Progenitor cell of endocrine pancreas (in vitro differentiated cells): ENCODE measurements at places on chromosomes 12 and 14. TPM values are rescaled to one million over a fixed set of nuclear protein-coding genes. Genes with fewer than 3 reads are reported as not detected.

GPX2 gene
- total RNA-seq: 11.0 and 13.9 TPM in 2 replicates

FAIM2 gene
- total RNA-seq: not detected in 2 replicates

LUM gene
- 0.16 TPM in 1 of 2 replicates, not detected in the other for total RNA-seq

DNA sequence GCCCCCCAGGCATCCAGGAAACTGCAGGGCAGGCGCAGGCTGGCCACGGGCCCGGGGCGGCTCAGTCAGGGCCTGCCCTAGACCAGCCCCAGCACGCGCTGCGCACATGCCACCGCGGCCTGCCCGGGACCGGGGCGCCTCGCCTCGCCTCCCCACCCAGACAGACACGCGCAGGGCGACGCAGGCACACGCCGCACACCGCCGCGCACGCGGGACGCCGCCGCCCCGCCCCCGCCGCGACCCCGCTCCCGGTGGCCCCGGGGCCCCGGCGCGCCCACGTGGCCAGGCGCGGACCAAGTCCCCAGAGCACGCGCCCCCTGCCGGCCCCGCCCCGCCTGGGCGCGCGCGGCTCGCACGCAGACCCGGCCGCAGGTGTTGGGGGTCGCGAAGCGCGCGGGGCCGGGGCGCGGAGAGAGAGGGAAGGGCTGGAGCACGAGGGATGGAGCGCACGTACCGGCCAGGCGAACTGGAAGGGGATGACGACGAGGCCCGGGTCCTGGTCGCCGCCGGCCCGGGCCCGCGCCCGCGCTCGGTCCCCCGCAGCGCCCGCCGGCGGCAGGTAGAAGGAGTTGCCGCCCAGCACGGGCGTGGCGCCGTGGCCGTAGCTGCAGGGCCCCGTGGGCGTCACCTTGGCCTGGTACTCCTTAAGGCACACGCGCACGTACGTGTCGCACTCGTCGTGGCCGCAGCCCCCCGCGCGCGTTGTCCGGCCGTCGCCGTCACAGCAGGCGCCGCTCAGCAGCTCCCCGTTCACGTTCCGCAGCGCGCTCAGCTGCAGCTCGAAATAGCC is 1.1 kb downstream of the JAG2 start:
- no peak for DNase-seq

PPP1R36 gene
- total RNA-seq: 0.53 and 0.79 TPM in 2 replicates

- no peak for DNase-seq
Measured at GRCh38 chr14:42490536-42490935, 883.9 kb downstream of the LRFN5 start.

- DNase-seq: no peak
Measured at GRCh38 chr12:66119870-66120241, 10.7 kb downstream of the LLPH start.

NEMF gene
- total RNA-seq: 86.1 and 86.8 TPM in 2 replicates
